ENCODE measurements at places on chromosomes 13 and 19.

- DNase-seq = peak; percentile 27
These were observed at the start of gene IFI30 for GRCh38 chr19:18173572-18174288. Gene IFI30 (plus strand): TSS chr19:18173813. CDS start chr19:18173842, 29 bp downstream.

DNA sequence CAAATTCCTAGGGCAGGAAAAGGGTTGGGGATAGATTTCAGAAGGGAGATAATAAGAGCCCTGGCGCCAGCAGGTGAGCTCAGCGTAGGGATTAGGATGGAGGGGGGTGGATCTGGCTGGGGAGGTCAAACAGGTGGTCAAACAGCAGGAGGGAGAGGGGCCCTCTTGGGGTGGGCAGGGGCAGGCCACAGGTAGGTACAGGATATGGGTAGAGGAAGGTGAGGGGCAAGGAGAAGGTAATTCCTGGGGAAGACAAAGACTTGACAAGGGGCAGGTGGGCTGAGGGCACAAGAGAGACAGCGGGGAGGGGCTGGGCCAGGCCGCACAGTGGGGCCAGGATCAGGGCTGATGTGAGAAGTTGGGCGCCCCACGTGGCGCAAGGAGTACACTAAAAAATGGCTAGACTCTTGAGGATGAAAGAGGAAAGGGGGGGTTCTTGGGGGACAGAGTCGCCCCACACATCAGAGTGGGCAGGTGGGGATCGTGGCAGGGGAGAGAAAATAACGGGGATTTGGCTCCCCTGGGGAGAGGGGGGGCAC lies 713 bp downstream of the KRI1 start:
- DNase-seq = no peak

DNA sequence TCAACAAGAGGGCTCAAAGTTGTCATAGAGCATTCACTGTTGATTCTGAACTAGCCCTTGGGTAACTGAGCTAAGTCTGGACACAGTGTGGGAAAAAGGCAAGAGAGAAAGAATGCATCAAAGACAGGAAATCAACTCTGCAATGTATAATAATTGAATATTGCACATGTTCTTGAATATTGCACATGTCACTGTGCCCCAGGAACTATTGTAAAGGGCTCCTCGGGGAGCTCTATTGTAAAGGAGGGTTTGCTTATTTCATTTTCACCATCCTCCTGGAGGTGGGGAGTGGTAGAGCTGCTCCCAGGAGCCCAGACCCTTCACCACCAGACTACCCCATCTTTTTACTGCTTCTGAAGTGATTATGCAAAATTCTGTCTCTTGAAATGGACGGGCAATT lies 44.4 kb upstream of the ITM2B start:
- no peak for DNase-seq

GRCh38 chr19:32830231-32831014 lies 39.1 kb downstream of the SLC7A9 start:
- no peak for DNase-seq

DNA sequence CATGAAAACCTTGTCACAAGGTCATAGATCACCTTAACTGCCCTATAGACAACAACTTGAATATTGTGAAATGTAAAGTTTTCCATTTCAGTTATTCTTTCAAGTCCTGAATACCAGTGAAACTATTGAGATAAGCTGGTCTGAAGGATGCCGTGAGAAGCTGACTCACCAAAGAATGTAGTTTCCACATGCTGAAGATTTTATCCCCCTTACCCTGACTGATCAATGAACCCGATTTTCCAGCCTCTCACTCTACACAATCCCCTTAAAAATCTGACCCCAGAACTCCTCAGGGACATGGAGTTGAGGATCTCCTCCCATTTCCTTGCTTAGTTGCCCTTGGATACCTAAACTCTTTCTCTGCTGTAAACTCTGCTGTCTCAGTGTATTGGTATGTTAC lies 67.5 kb downstream of the POSTN start:
- no peak for DNase-seq

DNA sequence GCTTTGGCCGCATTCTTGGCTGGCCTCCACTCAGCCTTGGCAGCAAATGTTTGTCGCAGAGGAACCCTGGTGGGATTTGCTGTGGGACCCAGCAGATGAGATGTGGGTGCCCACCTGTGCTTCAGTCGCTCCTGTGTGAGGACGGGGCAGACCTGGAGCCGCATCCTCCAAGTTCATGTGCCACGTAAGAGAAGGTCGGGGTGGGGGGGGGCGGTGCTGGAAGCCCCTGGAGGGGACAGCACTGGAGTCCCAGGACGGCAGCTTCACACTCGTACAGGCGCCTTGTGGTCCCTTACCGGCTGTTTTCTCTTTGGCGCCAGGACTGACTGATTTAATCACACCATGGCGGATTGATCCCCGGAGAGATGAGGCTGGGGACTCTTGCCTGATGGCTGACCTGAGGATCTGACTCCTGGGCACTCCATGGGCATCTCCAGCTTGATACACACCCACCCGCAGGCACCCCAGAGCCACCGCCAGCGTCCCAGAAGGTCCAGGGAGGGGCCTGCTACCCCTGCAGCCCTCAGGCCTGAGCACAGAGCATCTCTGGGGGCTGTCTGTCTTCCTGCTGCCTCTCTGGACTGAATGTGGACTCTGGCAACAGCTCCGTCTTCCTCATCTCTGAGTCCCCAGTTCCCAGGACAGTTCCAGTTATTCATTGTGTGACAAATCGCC lies 10.0 kb upstream of the GRTP1 start:
- no peak for DNase-seq

DNA sequence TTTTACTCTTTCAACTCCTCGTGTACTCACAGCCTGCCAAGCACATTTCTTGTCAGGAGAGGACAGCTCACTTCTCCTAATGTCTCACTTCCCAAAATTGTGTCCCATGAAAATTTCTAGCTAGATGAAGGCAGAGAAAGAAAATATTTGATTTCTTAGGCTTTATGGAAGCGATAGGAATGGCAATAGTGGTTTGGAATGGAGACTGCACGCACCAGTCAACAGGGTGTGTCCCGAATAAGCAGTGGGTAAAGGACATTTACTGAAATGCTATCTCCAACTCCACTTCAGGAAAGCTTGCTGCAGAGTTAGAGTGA lies 321 bp upstream of the ZNF222 start:
- no peak for DNase-seq

- DNase-seq = no peak
These were observed 205.3 kb upstream of the DACH1 start for GRCh38 chr13:72072261-72072660.

DNA sequence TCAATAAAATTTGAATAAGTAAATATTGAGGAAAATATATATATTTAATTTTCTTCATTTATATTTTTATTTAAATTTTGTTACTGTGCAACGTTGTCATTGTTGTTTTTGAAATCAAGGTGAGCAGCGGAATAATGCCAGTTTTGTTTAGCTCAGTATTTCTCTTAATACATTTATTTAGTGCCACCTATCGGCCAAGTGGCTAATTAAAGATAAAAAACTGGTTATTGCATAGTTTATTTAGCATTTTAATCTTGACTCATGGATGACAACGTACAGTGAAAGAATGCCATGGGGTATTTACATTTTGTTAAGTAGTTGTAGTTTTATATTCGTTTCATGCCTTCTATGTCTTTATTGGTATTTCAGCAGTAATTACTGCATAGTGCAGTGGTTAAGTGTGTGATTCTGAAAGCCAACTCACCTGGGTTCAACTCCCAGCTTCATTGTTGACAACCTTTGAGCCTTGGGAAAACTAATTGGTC lies 265.9 kb downstream of the MYO16 start:
- DNase-seq = no peak

GRCh38 chr13:33233547-33233946 lies 52.0 kb downstream of the STARD13 start:
- DNase-seq = no peak

DNA sequence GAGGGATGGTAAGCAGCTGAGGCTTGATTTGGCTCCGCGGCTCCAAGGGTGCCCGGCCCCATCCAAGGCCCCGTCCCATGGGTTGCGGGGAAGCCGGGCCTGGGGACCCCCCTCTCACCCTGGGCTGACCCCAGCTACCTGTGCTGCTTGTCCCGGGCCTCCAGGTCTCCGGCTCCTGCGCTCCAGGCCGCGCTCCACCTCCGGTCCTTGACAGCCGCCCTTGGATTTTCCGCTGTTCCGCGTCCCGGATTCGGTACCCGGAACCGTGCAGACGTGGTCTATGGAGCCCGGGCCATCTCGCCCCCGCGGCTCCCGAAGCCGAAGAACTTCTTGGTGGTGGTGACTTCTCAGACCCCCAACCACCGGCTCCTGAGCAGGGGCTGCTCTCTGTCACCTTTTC lies 48.3 kb upstream of the C1QTNF9B start:
- DNase-seq = no peak

GRCh38 chr13:35531526-35531925 lies 55.0 kb upstream of the MAB21L1 start:
- no peak for DNase-seq

Data from stimulated activated CD8-positive, alpha-beta memory T cell treated with anti-CD3 and anti-CD28 coated beads, Interleukin-7, amount 100 ng/mL, for 1 hour (primary cell).